Right renal cortex interstitium (tissue), 3 donors: ENCODE measurements at places on chromosomes 2 and 18.

DNA sequence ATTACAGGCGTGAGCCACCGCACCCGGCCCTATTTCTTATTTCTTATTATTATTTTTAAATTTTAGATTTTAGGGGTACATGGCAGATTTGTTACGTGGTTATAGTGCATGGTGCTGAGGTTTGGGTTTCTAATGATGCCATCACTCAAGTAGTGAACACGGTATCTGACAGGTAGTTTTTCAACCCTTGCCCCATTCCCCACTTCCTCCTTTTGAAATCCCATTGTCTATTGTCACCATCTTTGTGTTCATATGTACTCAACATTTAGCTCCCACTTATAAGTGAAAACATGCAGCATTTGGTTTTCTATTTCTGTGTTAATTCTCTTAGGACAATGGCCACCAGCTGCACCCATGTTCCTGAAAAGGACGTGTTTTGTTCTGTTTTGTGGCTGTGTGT lies 39.5 kb downstream of the TGIF1 start:
- DNase-seq = no peak

DNA sequence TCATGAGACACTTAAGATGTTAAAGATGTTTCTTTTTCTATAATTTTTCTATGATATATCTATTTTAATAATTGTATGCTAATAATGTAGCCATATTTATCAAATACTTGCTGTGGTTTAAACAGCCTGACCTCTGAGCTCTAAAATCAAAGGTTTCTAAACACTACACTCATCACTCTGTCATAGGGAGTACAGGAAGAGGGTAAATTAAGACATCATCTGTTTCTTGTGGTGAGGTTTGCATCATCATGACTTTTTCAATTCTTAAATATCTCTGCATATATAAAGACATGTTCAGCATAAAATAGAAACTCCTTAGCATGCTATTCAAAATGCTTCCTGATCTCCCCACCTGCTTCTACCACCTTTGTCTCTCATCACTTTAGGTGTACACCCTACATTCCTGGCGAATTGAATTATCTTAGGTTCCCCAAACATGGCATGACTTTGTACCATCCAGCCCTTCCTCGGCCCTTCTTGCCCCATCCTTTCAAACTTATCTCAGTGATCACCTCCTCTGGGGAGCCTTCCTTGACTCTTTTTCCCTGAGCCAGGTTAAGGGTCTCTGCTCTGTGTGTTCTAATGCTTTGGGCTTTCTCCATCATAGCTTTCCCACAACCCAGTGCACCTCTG lies 105.3 kb upstream of the TTN start:
- no peak for DNase-seq

- DNase-seq = no peak
These were observed 60.6 kb downstream of the BCL2 start for GRCh38 chr18:63258749-63259566.

DNA sequence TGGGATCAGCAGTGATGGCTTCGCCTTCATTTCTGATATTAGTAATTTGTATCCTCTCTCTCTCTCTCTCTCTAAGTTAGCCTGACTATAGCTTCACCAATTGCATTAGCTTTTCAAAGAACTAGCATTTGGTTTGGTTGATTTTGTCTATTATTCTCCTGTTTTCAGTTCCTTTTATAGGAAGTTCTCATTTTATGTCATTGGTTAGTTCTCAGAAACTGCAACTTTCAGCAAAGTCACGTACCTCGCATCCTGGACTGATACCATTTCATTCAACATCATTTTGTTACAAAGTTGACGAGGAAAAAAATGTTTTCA lies 450.8 kb downstream of the EIPR1 start:
- no peak for DNase-seq

- no peak for DNase-seq
These were observed 88.3 kb downstream of the CAMKMT start for GRCh38 chr2:44450082-44450481.

DNA sequence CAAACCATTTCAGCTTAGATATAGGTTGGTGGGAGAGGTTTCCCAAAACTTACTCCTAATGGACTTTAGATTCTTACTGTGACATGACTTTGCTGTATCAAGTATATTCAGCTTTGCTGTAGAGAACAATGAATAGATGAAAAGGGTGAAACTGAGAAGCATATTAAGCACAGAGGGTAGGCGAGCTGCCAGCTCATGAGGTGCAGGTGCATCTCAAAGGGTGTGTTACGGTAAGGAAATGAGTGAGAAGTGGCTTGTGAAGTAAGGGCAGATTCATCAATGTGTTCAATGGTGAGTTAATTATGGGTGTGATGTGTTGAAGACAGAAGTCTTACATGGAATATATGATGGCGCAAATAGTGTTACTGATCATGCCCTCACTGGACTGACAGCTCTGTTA lies 49.3 kb downstream of the CD8B2 start:
- DNase-seq = no peak

DNA sequence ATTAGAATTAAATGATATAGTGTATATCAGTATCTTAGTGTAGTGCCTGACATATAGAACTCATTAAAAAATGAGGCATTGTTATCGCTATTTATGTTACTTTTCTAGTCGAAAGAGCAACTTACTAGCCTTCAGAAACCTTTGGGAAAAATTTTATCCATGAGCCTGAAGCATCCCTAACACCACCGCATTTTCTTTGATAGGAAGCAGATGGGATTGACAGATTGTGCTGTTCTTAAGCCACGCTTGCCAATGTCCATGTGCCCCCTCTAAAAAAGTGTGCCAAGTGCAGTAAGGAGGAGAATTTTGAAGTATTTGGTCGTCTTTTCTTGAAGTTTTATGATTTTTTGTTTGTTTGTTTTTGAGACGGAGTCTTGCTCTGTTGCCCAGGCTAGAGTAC lies 29.1 kb downstream of the PPM1B start:
- DNase-seq = no peak

- DNase-seq = no peak
These were observed 143.4 kb upstream of the CYP26B1 start for GRCh38 chr2:72291059-72291458.

GRCh38 chr2:99700482-99701398 lies 210.9 kb upstream of the REV1 start:
- no peak for DNase-seq

DNA sequence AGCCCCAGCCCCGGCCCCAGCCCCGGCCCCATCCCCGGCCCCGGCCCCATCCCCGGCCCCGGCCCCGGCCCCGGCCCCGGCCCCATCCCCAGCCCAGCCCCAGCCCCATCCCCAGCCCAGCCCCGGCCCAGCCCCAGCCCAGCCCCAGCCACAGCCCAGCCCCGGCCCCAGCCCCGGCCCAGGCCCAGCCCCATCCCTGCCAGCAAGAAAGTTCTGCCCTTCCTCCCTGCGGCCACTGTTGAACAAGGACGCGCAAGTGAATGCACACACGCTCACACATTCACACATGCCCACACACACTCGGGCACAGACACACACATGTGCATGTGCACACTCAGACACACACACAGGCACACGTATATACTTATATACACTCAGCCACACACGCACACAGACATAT lies 287.0 kb downstream of the NDUFA10 start:
- no peak for DNase-seq

GRCh38 chr2:70902579-70902978 lies 33.1 kb upstream of the ATP6V1B1 start:
- no peak for DNase-seq

DNA sequence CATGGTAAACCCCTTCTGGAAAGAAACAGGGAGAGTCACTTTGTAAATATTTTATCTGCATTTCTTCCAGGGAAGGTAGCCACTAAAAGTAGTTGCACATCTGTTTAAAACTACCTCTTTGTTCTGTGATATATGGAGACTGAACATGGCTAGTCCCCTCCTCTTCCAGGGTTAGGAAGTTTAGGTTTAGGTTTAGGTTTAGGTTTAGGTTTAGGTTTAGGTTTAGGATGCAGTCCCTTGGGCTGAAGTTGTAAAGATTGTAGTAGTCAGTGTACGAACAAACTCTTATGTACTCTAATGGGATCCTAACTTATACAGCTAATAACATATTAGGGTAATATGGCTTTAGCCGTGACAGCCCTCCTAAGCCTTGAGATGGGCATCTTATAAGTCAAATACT lies 880.2 kb upstream of the TMEFF2 start:
- no peak for DNase-seq

DNA sequence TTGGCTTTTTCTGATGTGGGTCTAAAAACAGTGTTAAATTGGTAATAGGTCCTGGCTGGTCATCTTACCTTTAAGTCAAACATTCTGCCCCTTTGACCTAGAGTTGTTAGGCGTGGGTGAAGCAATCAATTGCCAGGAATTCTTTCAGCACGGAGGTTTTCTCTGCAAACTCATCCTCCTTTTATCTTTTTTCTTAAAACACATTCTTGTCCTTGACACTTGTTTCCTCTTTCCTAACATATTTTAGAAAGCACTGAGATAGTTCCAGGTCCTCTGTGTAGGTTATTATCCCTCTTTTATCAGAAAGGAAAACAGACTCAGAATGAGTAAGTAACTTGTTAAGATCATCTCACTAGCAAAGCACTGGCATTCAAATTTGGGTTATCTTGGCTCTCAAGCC lies 18.6 kb upstream of the AP1S3 start:
- no peak for DNase-seq

DNA sequence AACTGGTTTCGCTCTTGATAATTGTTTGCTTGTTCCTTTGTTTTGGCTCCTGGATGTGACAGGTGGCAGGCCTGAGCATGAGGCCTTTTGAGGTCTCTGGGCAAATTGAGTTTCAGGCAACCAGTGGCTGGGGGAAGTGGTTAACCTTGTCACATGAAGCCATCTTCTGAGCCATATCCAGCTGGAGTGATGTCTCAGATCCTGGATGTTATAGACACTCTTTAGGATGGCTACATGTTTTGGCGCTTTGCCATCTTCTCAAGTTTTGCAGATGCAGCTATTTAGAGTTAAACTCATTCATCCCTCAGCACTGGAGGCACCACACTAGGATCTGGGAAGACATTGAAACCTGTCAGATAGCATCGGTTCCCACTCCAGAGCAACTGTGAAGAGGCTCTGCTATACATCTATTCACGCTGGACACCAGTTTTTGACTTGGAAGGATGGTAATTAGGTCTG lies 25.3 kb upstream of the TACR1 start:
- DNase-seq = no peak

GRCh38 chr2:17643031-17643615 lies 102.6 kb downstream of the VSNL1 start:
- DNase-seq = no peak

DNA sequence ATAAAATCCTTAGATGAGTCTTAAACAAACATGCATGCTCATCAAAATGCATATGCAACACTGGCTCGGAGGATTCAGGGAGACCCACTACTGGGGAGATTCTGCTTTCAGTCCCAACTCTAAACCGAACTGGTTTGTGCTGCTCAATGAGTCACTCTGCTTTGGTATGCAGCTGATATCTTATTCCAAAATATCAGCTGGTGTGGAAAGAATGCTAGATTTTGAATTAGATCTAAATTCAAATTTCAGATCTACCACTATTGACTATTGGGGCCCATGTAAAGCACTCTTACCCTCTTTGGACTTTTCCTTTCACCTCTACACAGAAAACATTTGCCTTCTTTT lies 39.2 kb upstream of the TTN start:
- DNase-seq = no peak

DNA sequence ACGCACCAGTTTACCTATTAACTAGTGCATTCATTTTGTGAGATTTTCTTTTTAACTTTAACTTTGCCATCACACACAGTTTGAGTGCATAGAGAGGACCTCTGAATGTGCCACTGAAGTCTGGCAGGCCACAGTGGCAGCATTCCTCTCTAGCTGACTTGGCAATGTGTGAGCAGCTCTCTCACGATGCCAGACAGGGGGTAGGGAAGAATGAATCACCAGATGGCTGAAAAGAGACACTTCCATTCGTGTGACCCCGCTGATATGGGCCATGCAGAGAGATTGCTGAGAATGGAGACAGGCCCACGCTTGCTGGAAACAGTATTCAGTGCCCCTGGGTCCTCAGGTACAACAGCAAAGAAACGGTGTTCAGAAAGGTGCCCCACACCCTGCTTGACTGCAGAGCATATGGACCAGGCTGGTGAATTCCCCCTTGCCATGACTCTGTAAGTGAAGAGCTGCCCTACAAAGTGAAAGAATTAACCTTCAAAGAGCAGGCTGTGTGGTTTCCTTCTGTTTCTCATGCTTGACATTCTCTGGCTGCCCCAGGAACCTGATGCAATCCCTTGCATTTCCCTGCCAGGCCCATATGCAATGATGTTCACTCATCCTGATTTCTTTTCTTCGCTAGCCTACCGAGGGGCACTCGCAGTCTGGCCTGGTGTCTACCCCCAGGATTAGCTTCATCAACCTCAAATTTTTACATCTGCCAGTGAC lies 236.1 kb downstream of the CDH20 start:
- DNase-seq = no peak

- no peak for DNase-seq
These were observed 322.9 kb downstream of the GBX2 start for GRCh38 chr2:235845245-235845644.

GRCh38 chr2:86783615-86784339 lies 6.9 kb downstream of the CD8A start:
- no peak for DNase-seq

DNA sequence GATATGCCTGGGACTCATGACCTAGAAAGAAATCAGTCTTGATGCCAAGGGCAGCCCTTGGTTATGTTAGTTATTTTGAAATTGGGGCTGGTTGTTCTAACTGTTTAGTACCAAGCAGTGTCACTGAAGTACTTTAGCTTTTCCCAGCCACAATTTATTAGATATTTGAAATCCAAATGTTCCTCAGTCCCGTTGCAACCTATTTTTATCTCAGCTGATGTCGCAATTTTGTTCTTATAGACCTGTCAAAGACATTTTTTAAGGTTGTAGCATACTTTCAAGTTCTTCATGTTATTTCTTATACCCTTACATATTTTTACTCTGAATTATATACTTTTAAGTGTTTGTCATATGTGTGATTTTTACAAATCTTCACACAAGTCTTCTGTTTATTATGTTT lies 100.1 kb downstream of the LRP1B start:
- DNase-seq = no peak

- DNase-seq = no peak
These were observed 195.4 kb downstream of the ZEB2 start for GRCh38 chr2:144324446-144325045.

DNA sequence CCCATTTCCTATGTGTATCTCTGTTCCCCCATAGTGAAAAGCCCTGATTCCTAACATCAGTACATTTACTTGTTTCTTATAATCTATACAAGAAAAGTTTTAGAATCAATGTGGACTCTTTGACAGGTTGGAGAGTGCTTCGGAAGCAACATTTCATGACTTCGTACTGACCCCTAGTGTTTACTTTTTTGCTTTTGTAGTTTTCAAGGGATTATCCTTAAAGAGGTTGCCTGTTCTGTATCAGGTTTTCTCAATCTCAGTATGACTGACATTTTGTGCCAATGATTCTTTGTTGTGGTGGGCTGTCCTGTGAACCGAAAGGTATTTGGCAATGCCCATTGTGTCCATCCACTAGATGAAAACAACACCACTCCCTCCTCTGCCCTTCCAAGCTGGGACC lies 43.3 kb upstream of the SERPINB2 start:
- DNase-seq = no peak

- DNase-seq = no peak
These were observed 25.5 kb upstream of the ALPP start for GRCh38 chr2:232353096-232353495.
